M059J (cell line): ENCODE measurements at places on chromosomes 4 and X. TPM values are rescaled to one million over a fixed set of nuclear protein-coding genes. Genes with fewer than 3 reads are reported as not detected.

SMR3B gene
- total RNA-seq: not detected in 2 replicates

SASH3 gene
- not detected in 2 replicates for total RNA-seq

SERPINA7 gene
- total RNA-seq: not detected in 2 replicates

NDP gene
- total RNA-seq: 29.2 and 39.7 TPM in 2 replicates

GRCh38 chr4:48687313-48688051 lies 92.6 kb downstream of the FRYL start:
- no peak for DNase-seq

DNA sequence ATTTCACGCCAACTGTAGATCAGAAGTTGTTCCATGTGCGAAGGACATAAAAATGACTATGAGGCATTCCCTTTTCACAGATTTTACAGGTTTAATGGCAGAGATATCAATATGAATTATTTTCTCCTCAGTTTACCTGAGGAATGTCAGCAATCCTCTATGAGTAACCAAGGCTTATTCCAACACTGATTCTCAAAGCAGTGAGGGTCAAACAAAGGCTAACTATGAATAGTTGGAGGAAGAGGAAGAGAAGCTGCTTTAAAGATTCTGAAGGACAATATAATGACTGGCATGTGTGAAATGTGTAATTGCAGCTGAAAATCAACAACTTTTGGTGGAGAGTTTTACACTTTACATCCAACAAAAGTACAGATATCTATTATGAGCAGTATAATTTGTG lies 29.1 kb downstream of the NAF1 start:
- no peak for DNase-seq

- no peak for DNase-seq
Observed at GRCh38 chr4:1784395-1784788, 8.7 kb upstream of the FGFR3 start.

DNA sequence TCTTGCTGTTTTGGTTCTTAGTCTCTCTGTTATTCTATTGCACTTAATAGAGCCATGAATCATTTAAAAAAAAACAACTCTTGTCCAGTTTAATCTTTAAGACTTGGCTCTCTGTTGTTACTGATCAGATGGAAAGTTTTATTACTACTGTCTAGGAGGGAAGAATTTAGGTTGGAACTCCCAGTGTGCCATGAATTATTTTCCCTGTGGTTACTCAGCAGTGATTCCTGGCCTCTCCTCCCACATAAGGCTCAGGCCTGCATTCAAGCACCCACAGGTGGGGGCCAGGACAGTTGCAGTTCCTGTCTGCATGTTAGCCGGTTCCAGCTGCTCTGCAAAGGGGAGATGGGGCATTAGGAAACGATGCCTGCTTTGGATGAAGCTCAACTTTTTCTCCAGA lies 29.8 kb upstream of the ESX1 start:
- peak; percentile 30 for DNase-seq

- no peak for DNase-seq
Observed at GRCh38 chrX:48904626-48905025, 6.8 kb downstream of the SLC35A2 start.

GRCh38 chrX:118566359-118566758 lies 70.7 kb downstream of the DOCK11 start:
- DNase-seq: no peak

DNA sequence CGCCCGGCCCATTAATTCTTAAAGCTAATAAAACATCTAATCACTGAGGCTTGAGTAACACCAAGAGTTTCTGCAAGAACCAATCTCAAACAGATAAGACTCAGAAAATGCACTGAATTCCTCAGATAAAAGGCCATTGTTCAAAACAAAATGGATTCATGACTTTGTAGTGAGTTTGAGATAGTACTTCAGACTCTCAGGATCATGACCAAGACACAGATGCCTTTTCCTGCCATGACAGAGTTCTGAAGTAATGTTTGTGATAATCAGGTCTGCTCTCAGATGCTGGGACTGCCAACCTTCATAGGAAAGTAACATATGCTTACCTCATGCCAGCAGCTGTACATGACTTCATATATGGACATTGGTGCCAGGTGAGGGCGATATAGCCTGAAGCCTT lies 54.6 kb downstream of the NIPAL1 start:
- peak; percentile 69 for DNase-seq

GRCh38 chr4:54658252-54659093 lies 716 bp downstream of the KIT start:
- DNase-seq: peak; percentile 68

DNA sequence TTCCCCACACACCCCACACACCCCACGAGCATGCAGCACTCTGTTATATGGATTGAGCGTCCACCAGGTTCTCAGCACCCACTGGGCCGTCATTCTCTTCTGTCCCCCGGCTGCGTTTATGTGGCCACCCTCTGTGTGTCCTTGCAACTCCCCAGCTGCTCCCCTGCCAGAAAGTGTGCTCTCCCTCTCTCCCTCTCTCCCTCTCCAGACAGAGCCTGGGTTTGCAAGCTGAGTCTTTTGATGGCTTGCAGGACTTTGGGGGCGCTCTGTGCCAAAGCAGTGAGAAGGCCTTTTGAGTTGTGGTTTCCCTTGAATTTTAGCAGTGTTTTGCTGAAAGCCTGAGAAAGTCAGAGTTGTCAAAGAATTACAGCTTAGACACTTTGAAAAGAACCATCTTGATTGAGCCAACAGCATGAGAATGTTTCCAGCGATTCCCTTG lies 173.5 kb downstream of the DCLK2 start:
- DNase-seq: no peak

DNA sequence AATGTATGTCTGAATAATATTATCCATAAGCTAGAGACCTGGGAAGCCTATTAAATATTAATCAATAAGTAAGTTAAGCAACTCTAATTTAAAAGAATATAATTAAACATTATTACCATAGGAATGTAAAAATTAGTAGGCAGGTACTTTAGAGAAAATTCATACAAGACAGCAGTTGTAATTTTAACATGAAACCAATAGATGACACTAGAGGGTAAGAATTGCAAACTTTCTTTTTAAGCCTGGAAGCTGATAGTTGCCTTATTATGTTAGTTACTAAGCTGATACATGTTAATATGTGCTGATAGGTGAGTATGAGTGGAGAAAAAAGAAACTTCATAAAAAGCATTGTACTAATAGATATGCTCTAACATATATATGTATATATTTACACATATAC lies 1157.4 kb downstream of the FAM133A start:
- peak; percentile 1 for DNase-seq

DNA sequence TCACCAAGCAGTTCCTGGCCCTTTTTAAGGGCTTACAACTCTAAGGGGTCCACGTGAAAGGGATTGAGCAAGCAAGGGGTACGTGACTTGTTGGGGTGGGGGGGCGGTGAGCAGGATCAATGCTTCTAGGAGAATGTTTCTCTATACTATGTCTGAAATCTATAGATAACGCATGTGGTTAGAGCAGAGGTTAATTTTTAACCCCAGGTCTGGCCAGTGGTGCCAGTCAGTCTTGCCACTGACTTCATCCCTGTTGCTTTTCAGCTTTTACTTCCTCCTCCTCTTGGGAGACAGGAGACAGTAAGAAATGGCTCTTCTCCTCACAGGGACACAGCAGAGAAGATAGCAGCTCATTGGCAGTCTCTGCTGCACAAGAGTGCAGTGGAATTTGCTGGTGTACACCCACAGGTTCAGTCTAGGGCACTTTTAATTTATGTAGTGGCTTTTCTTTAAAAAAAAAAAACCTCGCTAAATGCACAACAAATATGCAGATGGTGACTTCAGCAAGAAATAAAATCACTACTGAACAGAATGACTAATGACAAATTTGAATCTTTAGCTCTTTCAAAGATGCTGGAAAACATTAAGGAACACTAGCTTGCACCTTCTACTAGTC lies 190.5 kb downstream of the CCNG2 start:
- no peak for DNase-seq

GRCh38 chr4:6594826-6595355 lies 19.9 kb downstream of the MAN2B2 start:
- peak; percentile 16 for DNase-seq

DNA sequence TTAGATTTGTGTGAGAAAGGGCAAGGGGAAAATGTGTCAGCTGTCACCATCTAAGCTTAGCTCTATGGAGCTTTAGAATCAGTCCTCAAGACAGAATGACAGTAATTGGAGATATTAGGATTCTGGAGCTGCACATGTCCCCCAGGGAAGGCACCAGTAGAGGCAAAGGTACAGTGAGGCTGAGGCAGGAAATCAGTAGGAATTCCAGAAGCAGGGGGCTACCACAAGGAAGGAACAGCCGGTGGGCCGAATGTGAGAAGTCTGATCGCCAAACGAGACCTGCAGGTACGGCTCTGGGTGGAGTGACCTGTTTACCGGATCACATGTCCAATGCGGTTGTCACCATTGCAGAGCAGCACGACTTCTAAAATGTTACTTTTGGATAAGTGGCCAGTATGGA lies 52.6 kb downstream of the RNF150 start:
- DNase-seq: no peak

GRCh38 chr4:93313197-93313596 lies 515.4 kb upstream of the ATOH1 start:
- DNase-seq: no peak

GRCh38 chr4:42636645-42636949 lies 20.3 kb downstream of the ATP8A1 start:
- no peak for DNase-seq

DNA sequence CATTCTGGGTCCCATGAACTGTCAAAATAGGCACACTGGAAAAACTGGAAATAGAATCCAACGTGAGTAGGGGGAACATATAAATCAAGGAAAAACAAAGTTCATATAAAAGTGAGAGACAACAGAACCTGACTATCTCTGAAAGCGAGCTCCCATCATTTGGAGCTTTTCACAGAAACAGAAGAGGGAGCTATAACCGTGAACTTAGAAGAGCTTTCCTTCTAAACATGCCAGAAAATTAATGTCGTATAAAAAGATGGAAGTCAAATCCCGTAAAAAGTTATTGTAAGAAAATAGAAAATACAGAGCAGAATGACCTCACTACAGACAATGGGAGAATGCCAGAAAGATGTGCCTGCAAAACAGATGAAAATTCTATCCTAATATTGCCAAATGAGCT lies 23.9 kb upstream of the HSD17B10 start:
- no peak for DNase-seq

DNA sequence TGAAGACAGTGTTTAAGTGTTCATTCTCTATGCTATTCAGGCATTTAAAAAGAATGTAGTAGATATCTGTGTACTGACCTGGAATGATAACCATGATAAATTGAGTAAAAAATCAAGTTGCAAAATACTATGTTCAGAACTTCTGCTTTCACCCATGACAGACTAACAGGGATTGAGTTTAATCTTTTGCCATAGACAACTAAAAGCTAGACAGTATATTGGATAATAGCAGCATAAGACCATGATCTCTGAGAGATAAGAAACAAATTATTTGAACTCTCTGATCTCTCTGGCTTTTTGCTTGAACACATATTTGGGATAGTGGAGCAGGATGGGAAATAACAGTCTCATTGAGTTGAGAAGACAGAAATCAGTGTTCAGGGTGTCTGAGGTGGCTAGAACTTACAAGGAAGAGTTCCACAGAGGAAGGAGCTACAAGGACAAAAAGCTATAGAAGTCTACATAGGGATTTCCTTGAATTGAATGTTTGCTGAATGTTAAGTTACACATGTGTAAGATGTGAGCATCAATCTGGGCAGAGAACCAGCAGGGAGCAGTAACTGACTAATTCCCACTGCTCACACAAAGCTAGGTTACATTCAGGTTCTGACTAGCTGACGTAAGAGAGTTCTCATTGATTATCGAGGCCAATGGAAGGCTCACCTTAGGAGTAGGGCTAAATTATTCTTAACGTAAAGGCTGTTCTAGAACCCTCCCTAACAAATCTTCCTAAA lies 60.4 kb downstream of the SLC30A9 start:
- no peak for DNase-seq

GRCh38 chrX:17237146-17237545 lies 137.9 kb upstream of the NHS start:
- no peak for DNase-seq

- peak; percentile 34 for DNase-seq
Observed at GRCh38 chr4:41475402-41475801, 62.6 kb upstream of the LIMCH1 start.

- no peak for DNase-seq
Observed at GRCh38 chrX:6460893-6461490, 73.9 kb downstream of the VCX3A start.

DNA sequence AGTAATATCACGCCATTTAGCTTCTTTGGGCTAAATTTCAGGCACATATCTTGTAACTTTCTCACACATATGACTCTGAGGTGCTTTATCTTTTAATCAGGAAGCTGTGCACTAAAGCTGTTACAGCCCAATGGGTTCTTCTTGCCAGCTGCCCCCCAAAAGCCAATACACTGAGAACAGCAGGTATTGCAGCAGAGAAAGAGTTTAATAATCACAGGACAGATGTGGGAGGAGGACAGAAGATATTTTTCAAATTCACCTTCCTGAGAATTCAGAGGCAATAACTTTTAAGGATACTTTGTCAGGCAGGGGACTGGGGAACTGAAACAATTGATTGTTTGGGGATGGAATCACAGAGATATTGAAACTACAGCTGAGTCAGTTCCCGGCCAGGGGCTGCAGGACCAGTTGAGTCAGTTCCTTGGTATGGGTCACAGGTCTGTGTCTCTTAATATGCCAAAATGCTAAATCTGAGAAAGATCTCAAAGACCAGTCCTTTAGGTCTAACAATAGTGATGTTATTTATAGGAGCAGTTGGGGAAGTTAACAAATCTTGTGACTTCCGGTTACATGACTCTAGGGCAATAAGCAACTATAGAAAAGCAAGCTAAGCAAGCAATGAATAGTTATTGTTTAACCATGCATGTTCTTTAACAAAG lies 28.1 kb downstream of the DDIT4L start:
- DNase-seq: no peak

DNA sequence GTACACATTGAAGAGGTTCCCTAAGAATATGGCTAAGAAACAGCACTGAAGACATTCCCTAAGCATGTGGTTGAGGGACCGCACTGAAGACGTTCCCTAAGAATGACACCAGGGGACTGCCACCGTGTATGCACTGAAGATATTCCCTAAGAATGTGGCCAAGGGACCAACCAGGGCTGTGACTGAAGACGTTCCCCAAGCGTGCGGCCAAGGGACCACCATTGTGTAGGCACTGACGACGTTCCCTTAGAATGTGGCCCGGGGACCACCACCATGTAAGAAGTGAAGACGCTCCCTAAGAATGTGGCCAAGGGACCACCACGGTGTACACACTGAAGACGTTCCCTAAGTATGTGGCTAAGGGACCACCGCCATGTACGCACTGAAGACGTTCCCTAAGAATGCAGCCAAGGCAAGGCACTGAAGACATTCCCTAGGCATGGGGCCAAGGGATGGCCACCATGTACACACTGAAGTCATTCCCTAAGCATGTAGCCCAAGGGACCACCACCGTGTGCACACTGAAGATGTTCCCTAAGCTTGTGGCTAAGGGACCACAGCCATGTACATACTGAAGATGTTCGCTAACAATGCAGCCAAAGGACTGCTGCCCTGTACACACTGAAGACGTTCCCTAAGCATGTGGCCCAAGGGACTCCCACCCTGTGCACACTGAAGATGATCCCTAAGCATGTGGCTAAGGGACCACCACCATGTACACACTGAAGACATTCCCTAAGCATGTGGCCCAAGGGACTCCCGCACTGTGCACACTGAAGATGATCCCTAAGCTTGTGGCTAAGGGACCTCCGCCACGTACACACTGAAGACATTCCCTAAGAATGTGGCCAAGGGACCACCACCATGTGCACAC lies 22.0 kb downstream of the DHRSX start:
- DNase-seq: no peak

- no peak for DNase-seq
Observed at GRCh38 chrX:27968878-27969277, 12.4 kb downstream of the DCAF8L1 start.
